ENCODE measurements at places on chromosomes 3 and 15.

DNA sequence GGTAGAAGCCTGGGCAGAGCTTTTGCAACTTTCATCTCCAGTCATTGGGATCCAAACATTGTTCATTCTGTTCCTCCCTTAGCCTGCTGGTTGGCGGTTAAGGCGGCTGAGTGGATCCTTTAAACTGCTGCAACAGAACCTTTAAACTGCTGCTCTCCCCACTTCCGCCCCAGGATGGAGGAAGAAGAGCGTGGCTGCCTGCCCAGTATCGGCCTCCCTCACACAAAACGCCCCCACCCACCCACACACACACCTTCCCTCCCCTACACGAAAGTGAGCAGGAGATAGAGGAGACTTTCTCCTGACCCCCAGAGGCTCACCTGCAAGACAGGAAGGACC lies 460 bp upstream of the ZMAT3 start:
- no peak for DNase-seq

DNA sequence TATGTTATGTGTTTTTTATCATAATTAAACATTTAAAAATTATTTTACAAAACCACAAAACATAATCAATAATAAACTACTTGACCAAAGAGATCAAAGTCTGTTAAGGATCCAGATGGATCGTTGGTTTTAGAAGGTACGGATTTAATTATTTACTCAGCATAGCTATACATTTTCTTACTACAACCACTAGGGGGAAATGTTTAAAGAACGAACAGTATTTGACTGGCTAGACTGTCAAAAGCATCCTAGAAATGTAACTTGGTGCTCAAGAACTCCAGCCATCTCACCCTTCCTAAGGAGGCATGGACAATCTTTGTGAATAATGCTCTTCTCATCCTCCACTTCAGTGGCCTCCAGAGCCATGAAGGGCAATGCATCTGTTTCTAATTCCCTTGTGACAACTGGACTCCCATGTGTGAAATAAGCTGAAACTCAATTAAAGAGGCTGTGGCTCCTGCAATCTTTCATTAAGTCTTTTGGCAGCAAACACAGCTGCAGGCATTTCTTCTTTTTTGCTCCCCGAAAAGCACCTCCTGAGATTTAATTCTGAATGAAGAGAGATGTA lies 94.7 kb upstream of the TUSC7 start:
- DNase-seq, result no peak

DNA sequence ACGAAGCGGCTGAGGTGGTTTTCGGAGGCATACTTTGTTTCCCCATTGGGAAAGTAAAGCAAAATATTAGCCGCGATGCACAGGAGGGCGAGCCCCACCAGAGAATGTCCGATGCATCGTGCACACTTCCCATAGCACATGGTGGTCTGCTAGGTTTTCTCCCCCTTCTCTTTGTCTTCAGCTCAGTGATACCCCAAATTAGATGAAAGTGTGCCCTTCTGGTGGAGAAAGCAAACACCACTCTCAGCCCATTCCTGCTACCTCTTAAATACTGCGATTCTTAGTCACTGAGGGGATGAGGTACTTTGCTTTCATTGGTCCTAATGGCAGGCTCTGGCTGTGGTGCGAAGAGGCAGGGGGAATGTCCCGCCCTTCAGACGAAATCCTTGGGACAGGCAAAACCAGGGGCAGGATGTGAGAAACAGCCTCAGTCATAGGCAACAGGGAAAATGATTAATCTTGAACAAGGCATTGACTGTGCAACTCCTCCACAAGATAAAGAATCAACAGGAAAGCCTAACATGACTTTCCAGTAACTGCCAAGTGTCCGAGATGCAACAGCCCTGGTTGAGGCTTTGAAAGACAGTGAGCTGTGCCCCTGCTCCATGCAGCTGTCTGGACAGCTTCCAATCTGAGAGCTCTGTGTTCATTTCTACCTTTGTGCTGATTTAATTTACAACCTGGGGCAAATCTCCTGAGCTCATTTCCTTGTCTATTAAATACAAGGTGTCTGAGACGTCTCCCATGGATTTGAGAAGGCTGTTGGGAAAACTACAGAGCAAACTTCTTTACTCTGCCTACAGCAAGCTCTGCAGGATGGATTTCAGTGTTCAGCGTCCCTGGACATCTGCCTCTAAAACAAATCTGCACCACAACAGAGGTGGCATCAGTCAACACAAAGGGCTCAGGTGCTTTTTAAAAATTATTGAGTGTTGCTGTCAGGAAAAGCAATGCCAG lies at the start of gene TM4SF1:
Gene TM4SF1 (minus strand): TSS at position 242 of the 957 bp plus-strand sequence. CDS start 102 bp downstream, at position 140.
- DNase-seq, result peak; percentile 46

- DNase-seq, result no peak
Measured at GRCh38 chr3:149621218-149622005, 36.4 kb downstream of the WWTR1 start.

DNA sequence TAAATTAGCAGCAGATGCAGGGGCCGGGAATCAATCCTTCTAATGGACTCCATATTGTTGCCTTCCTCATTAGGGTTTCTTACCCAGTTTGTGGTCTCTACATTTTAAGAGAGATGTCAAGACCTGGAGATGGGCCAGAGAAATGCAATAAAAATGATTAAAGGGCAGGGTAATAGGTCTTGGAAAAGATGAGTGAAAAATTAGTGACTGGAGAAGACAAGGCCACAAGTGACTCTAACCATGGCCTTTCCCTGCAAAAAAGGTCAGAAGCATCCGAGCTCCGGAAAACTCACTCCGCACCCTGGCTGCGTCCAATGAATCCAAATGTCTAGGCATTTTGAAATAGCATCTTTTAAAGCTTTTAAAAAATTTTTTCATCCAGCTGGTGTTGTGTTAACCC lies 152.8 kb downstream of the ARRDC4 start:
- DNase-seq, result no peak

- DNase-seq, result no peak
Measured at GRCh38 chr3:27451251-27451650, 32.9 kb downstream of the SLC4A7 start.

DNA sequence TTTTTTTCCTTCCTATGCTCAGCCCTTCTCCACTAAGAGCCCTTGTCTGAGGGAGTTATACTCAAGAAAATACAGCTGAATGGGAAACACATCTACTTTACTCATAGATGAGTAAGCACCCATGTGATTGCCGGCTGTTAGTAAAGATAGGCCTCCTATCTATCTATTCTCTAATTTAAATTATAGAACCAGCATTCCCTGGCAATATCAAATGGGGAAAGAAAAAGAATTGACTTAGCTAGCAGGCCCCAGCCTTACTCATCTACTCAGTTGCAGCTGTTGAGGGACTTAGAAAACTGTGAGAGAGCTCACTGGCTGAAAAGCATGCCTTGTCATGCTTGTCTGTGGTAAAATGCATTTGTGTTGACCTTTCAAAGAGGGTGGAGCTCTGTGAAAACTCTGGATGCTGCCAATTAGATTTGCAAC lies 116.9 kb upstream of the LRRFIP2 start:
- no peak for DNase-seq

DNA sequence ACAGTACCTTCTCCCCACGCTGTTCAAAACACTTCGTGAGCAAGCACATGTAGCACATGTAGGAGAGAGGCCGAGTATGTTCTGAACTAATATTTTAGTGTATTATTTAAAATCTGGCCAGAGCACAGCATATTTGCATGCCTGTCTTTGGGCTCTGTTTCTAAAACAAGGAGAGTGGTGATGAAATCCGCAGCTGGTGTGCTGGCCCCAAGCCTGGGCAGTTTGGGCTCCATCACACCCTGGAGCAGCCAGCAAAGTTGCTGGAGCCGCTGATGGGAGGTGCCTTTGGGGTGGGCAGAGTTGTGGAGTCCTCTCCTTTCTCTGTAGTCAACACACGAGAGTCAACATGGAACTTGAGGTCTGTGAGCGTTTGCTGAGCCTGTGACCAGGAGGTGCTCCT lies 116.6 kb downstream of the SLCO3A1 start:
- no peak for DNase-seq

Data from right kidney (tissue), 9 donors.